ENCODE measurements at places on chromosomes 2 and 18.

GRCh38 chr18:43007365-43007764 is 108.1 kb downstream of the RIT2 start:
- DNase-seq: no peak

GRCh38 chr2:127196998-127197397 is 23.1 kb downstream of the CYP27C1 start:
- DNase-seq: no peak

- DNase-seq: peak; percentile 24
Observed at GRCh38 chr2:52955079-52955478, 812.5 kb upstream of the CHAC2 start.

DNA sequence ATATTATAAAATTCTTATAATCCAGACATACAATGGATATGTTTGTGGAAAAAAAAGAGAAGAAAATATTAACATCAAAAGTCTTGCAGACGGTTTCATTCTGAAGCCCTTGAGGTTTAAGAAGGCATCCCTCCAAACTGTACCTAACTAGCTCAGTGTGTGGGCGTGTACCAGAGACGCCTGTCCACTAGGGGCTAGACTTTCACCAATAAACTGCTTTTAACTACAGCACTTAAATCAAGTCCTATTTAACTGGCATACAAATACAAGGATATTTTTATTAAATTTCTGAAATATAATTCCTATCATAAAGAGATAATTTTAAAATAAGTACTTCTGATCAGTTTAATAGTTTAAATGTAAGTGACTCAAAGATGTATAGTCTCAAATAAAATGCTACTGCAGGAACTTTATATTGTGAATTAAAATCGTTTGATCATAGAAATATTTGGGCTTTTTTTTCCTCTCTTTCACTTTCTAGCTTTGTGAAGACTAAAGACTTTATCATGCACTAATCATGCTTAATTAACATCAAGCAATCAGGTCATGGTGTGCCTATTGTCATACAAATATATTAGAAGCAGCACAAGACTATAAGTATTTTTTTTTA is 437.7 kb downstream of the SATB2 start:
- DNase-seq: peak; percentile 59

DNA sequence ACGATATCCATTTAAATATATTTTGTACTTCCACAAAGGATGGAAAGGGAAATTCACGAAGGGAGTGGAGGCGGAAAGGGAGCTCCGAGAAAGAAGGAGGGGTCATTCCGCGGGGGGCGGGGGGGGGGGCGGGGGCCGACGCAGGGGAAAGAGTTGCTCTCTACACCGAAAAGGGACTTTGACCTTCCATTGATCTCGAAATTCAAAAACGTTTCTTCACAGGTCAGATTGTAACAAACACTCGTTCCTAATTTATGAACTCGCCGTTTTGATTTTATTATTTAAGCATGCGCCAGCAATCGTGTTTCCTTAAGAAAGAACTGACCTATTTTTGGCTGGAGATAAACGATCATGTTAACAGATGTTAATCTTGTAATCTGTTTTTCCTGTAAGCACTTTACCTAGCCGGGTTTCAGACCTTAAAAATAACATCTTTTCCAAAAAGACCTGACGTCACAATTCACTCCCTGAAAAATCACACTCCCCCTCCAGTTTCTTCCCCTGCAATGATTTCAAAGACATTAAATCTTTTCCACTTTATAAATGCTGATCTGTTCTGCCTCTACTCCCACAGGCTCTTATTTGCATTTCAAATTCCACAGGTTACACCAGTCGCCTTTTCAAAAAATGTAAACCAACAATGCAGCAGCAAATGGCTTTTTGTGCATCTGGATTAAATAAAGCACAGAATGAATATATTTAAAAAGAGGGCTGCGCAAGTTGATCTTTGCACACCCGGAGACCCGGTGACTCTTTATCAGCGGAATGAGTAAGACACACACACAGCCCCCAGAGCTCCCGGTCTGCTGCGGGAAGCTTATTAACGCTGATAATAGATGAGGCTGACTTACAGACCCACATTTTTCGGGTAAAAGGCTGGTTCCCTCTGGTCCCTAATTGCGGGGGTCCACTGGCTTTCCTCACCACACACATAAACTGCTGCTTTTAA is 1.6 kb downstream of the ZNF516 start:
- no peak for DNase-seq

All from A172 (cell line).